ENCODE measurements at places on chromosomes 11 and 22. TPM values are rescaled to one million over a fixed set of nuclear protein-coding genes. Genes with fewer than 3 reads are reported as not detected.

The HIKESHI gene
- 34.2 TPM for total RNA-seq

The CCDC34 gene
- 31.1 TPM for total RNA-seq

The VSIG10L2 gene
- total RNA-seq, result not detected

The GALNT18 gene
- total RNA-seq, result 23.4 TPM

The OR52I1 gene
- total RNA-seq, result not detected

The XBP1 gene
- total RNA-seq, result 59.7 TPM

The SYCE3 gene
- not detected for total RNA-seq

The UEVLD gene
- total RNA-seq, result 22.7 TPM

The OR6T1 gene
- total RNA-seq, result not detected

The PTGDR2 gene
- total RNA-seq, result 0.09 TPM

The LIPT2 gene
- 3.2 TPM for total RNA-seq

The CSNK2A3 gene
- 1.9 TPM for total RNA-seq

The CNIH2 gene
- 0.88 TPM for total RNA-seq

The TBX10 gene
- not detected for total RNA-seq

The FAM180B gene
- total RNA-seq, result not detected

The FOLH1 gene
- total RNA-seq, result not detected

The CUL5 gene
- total RNA-seq, result 13.4 TPM

The RBMXL2 gene
- not detected for total RNA-seq

The KRTAP5-1 gene
- not detected for total RNA-seq

The BRD1 gene
- total RNA-seq, result 15.1 TPM

The RIMBP3B gene
- total RNA-seq, result 0.67 TPM

The PRR5 gene
- 15.7 TPM for total RNA-seq

The KCNJ11 gene
- total RNA-seq, result 0.90 TPM

The HEPN1 gene
- not detected for total RNA-seq

The UPK3A gene
- total RNA-seq, result not detected

The TCN1 gene
- total RNA-seq, result 0.09 TPM

The GAS2 gene
- total RNA-seq, result 0.95 TPM

The SLC37A2 gene
- 0.09 TPM for total RNA-seq

The KCTD14 gene
- 1.7 TPM for total RNA-seq

The TNRC6B gene
- total RNA-seq, result 5.9 TPM

The VEGFB gene
- 46.3 TPM for total RNA-seq

The RAG1 gene
- total RNA-seq, result not detected

The PGA3 gene
- not detected for total RNA-seq

The PNPLA3 gene
- 1.5 TPM for total RNA-seq

The MAP6 gene
- total RNA-seq, result 1.9 TPM

The GGTLC2 gene
- total RNA-seq, result not detected

The ARHGAP8 gene
- total RNA-seq, result 1.4 TPM

The GSTT2B gene
- 0.40 TPM for total RNA-seq

The ENTHD1 gene
- total RNA-seq, result not detected

The FOLR2 gene
- total RNA-seq, result not detected

The MS4A12 gene
- total RNA-seq, result not detected

The P2RY2 gene
- 10.7 TPM for total RNA-seq

The SPDYC gene
- not detected for total RNA-seq

The LAYN gene
- 4.3 TPM for total RNA-seq

The SCO2 gene
- 7.5 TPM for total RNA-seq

The CHRNA10 gene
- 1.9 TPM for total RNA-seq

The KCNJ4 gene
- total RNA-seq, result 0.11 TPM

The PEX16 gene
- 10.8 TPM for total RNA-seq

The PRMT3 gene
- 21.3 TPM for total RNA-seq

The SERPING1 gene
- total RNA-seq, result 0.21 TPM

The FZD4 gene
- 1.3 TPM for total RNA-seq

The CDC42EP2 gene
- total RNA-seq, result 14.9 TPM

The OR5B21 gene
- not detected for total RNA-seq

The KRTAP5-11 gene
- not detected for total RNA-seq

The FADS2 gene
- total RNA-seq, result 322 TPM

The MN1 gene
- total RNA-seq, result 2.6 TPM

The CENATAC gene
- total RNA-seq, result 13.8 TPM

The CYTH4 gene
- 0.76 TPM for total RNA-seq

All from A549 treated with ZK216348 at 1 μM for 4 hours (cell line).